ENCODE measurements at places on chromosomes 5 and 9.

DNA sequence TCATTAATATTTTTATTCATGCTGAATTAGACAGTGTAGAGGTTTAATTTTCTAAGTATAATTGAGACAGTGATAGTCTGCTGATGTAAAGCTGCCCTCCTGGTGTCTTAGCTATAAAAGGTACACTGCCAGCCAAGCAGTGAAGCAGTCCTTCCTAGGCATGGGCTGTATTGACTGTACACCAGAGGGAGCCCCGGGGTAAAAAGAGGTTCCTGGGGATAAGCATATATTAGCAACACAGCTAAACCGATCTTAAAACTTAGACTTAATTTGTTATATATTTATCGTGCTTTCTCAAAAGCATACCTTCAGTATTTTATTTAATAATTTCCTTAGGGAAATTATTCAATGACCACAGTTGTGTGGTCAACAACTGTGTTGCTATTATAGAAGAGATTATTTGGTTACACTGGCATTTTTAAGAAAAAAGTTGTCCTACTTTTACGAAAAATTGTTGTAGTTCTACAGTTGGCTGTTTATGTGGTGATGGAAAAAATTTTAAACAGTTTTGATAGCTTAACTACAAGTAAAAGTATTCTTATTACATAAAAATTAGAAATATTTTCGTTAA is 68.8 kb downstream of the ELL2 start:
- no peak for DNase-seq

DNA sequence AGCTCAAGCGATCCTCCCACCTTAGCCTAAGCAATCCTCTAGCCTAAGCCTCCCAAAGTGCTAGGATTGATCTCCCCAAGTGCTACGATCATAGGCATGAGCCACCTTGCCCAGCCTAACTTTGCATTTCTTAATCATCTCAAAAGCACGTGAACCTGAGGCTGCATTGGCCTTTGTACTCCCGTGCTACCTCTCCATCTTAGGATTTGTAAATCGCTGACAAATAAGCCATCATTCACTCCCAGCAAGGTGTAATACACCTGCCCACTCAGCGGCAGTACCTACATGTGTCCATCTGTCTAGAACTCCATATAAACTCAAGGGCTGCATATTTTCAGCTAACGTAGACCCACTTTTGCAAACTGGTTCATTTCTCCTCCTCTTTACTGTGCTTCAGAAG is 2.8 kb downstream of the ANKH start:
- DNase-seq = no peak

DNA sequence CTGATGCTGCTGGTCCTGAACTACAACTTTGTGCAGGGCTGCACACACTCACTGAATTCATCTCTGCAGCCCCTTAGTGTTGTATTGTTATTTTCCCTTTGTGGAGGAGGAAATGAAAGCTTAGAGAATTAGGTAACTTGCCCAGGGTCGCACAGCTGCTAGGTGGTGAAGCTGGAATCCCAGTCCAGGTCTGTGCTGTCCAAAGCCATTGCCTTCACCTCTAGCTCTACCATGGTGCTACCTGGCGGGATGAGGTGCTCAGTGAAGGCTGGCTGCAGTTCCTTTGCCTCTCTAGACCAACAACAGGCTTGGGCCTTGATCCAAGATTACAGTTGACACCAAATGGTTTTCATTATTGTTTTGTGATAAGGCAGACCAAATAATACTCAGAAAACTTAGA is 177.8 kb upstream of the PITX1 start:
- DNase-seq = no peak

DNA sequence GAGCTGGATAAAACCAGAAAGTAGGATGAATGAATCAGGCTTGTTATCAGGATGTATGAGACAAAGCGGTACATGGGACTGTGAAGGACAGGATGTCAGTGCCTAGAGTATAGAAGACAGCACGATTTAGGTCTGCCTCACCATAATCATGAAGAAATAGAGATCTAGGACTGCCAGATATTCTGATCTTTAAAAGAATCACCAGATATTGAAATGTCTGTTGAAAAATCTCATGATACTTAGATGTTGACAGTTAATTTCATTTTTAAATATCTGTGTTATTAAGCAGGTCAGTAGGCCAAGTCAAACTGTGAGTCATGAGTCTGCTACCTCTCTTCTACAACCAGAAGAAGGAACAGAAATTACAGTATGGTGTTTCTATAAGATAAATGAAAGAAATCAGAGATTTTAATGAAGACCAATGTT is 65.0 kb downstream of the ST8SIA4 start:
- no peak for DNase-seq

- DNase-seq = no peak
These were observed 330.1 kb upstream of the RFX3 start for GRCh38 chr9:3855929-3856328.

GRCh38 chr5:61981886-61982285 is 324.1 kb upstream of the KIF2A start:
- no peak for DNase-seq

DNA sequence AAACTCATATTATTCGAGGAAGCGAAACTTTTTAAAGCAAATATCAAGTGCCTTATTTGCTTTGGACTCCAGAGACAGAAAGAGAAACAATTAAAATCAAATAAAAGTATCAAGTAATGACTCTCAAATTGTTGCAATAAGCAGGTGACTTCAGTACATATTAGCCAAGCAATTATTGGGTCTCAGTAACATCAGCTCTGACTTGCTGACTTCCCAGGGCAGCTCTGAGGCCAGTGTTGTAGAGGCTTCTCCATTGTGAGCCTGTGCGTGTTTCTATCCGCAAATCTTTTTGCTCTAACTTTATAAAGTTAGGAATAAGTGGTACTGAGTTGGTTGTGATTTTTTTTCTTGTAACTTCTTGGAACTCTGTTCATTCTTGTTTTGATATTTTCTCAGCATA is 186.8 kb upstream of the PRLR start:
- DNase-seq = no peak

- no peak for DNase-seq
These were observed 57.3 kb downstream of the MED10 start for GRCh38 chr5:6321078-6321477.

DNA sequence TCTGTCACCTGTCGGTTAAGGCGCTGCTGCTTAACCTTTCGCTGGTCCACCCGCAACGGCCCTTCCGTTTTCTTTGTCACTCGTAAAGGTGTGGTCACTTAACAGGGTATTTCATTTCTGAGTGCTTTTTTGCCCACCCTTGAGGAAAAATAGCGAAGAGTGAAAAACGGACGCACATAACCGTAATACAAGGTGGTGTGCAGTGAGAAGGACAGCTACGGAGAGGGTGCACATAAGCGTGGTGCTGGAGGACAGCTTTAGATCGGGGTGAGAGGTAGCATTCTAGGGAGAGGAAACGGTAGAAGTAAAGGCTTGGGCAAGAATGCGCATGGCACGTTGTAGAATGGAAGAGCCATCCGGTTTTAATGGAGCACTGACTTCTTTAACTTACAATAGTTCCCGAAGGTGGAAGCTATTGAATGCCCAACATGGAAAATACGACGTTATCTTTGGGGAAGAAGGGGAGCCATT is 761 bp downstream of the CCT5 start:
- DNase-seq = no peak

Data from activated naive CD4-positive, alpha-beta T cell treated with anti-CD3 and anti-CD28 coated beads, Interleukin-2, amount 50 U/mL, for 72 hours (primary cell).